ENCODE measurements at places on chromosomes 16 and 17.

- DNase-seq = no peak
These were observed 1.6 kb downstream of the ASIC2 start for GRCh38 chr17:33291248-33292200.

- DNase-seq = no peak
These were observed 319.0 kb upstream of the C16orf82 start for GRCh38 chr16:26747760-26748159.

DNA sequence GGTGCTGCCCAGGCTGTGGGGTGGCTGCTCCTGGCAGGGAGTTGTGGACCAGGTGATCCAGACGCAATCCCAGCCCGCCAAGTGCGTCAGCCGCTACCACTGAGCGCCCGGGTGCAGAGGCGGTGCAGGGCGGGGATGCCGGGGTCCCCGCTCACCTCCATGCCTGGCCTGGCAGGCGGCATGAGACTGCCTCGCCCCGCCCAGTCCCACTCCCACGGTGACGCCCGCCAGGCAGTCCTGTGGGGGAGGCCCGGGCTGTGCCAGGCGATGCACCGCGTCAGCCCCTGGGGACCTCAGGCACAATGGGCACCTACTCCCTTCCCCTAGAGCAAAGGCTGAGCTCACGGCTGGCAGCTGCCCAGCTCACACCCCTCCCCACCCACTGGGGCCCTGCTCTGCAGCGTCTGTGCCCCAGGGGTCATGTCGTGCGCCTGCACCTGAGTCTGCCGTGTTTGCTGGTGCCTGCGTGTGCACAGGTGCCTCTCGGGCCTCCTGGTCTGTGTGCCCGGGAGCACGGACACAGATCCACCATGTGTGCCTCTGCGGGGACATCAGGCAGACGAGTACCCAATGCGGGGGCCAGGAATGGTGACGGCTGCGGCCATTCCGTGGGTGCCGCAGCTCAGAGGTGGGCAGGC lies 5.3 kb downstream of the RPUSD1 start:
- DNase-seq = no peak

DNA sequence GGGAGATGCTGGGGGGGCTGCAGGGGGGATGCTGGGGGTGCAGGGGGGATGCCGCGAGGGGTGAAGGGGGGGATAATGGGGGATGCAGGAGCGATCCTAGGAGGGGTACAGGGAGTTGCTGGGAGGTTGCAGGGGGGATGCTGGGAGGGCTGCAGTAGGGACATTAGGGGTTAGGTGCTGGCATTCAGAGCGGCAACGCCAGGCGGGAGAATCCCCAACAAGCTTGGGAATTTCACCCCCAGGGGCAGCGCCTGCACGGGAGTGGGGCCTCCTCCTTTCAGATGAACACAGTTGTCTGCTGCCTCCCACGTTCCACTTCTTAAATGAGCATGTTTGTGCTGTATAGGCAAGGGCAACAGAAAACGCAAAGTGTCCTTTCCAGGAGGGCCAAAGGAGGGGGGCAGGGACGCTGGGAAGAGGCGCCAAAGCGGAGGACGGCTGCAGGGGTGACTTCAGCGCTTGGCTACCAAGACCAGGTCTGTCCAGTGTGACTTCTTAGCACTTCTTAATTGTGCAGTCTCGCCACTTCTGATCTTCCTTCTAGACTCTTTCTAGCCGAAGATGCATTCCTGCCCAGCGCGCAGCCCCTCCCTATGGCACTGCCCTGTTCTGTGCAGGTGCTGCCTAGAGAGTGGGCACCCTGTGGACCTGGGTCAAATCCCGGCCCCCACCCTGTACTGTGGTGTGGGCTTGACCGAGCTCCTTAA lies 2.0 kb upstream of the SLC6A4 start:
- no peak for DNase-seq

DNA sequence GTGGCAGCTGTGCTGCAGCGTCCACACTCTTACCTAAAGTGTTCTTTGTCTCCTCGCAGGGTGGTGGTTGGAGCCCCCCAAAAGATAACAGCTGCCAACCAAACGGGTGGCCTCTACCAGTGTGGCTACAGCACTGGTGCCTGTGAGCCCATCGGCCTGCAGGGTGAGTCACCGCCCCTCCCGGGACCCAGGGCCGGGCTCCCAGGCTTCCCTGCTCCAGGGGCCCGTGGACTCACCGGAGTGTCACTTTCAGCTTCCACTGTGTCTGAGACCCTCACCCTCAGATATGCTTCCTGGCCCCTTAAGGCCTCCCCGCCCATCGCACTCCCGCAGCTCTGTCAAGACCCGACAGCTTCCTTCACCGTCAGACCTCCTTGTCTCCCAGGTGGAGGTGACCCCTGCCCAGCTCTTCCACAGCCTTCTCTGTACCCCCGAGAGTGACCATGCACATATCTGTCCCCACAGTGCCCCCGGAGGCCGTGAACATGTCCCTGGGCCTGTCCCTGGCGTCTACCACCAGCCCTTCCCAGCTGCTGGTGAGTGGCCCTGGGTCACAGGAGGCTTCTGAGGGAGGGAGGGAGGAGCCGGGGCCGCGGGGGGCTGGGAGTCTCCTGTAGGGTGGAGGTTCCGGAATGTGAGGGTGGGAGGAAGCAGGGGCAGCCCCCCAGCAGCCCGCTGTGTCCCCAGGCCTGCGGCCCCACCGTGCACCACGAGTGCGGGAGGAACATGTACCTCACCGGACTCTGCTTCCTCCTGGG lies 1.8 kb downstream of the ITGAX start:
- no peak for DNase-seq

GRCh38 chr17:27526604-27527002 lies 70.4 kb downstream of the KSR1 start:
- no peak for DNase-seq

DNA sequence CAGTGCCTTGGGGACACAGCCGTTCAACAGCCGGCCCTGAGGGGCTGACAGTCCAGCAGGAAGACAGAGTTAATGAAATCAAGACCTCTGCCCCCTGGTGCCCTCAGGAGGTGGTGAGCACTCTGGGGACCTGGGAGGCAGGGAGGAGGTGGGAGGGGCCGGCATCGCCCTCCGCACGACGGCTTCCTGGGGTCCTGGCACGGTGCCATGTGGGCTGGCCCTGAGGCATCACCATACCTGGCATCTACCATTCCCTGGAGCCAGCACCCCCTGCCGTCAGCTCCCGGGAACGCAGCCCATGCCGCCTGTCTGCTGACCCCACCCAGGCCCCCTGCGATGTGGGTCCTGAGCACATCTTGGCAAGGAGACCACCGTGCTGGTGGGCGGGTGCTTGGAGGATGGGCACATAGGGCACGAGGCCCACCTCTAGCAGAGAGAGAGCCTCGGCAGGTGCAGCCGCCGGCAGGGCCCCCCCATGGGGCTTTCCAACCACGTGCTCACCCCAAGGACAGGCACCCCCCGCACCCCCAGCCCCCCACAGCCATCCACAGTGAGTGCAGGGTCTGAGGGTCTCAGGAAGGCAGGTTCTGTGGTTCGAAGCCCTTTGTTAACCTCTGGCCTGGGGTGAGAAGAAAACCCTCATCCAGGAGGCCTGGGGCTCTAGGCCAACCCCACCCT lies 52.5 kb downstream of the ZFPM1 start:
- peak; percentile 21 for DNase-seq

DNA sequence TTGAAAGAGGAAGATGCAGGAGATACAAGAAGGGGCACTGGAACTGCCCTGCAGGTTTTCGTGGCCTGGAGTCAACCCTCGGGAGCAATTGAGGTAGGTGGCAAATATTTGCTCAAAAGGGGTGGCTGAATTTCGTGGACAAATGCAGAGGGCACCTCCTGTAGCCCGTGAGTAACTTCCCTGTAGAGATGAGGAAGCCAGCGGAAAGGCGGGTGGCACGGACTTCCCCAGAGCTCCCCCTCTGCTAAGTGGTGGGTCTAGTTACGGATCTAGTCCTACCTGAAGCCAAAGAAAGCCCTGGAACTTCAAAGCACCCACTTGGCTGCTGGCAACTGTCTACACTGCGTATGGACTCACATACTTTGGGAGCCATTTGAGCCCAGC lies 1.0 kb upstream of the ATP2C2 start:
- no peak for DNase-seq

DNA sequence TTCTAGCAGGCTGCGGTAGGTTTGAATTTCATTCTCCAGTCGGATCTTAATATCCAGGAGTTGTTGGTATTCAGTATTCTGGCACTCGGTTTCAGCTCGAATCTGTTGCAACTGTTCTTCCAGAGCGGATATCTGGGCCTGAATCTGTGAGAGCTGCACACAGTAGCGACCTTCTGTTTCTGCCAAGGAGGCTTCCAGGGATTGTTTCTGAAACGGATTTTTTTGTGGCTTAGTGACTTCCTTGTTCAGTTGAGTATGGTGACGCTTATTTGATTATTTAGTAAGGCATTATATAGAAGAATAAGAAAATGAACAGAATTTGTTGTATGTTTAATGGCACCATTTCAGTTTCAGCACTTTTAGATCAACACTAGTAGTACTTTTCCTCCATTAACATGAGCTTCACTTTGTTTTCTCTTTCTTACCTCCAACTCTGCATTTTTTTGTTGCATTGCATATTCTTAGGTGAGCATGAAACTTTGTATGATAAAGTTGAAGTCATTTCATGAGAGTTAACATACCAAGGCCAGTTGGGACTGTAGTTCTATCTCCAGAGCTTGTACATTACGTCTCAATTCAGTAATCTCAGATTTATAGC lies 2.8 kb downstream of the KRT10 start:
- DNase-seq = no peak

GRCh38 chr16:58126451-58126961 lies 2.7 kb downstream of the CFAP20 start:
- DNase-seq = no peak

DNA sequence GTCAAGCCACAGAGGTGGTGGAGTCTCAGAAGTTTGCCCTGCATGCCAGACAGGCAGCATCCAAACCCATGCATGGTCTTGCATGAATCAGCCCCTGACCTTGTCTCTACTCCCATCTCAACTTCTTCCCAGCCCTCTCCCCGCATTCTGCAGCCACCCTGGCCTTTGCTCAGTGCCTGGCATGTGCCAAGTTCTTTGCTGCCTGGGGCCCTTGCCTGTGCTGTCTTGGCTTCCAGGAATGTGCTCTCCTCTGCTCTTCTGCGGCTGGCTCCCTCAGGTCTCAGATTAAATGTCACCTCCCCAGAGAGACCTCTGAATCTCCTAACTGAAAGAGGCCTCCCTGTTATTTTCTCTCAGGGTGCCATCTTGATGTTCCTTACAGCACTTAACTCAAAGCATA lies 17.6 kb downstream of the DRC3 start:
- DNase-seq = no peak

GRCh38 chr17:28597606-28598383 lies 1.0 kb downstream of the SPAG5 start:
- DNase-seq = no peak

GRCh38 chr16:82990155-82990554 lies 363.4 kb downstream of the CDH13 start:
- no peak for DNase-seq

GRCh38 chr16:31107465-31107867 lies 720 bp upstream of the BCKDK start:
- DNase-seq = no peak

- DNase-seq = no peak
These were observed 477.9 kb downstream of the SHISA9 start for GRCh38 chr16:13379266-13379665.

- no peak for DNase-seq
These were observed 189.4 kb upstream of the CDH8 start for GRCh38 chr16:62225675-62226074.

GRCh38 chr17:6712058-6712853 lies 913 bp downstream of the SLC13A5 start:
- no peak for DNase-seq

DNA sequence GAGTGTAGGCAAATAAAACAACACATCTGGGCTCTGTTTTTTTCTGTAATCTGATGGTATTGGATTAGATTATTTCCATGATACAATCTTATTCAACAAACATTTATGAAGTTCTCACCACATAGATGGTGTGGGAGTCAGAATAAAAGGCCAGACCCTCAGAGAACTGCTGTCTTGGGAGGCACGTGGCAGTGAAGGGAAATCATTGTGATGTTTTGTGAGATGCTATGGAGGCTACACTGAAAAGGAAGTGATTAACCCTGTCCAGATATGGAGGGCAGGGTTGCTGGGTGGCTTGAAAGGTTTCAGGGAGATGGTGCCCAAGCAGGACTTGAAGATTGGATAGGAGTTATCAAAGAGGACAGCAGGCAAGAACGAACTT lies 35.6 kb downstream of the DHRS7B start:
- no peak for DNase-seq

- DNase-seq = no peak
These were observed 11.2 kb downstream of the RGS11 start for GRCh38 chr16:264440-264951.

GRCh38 chr16:46736695-46737094 lies 11.4 kb downstream of the MYLK3 start:
- DNase-seq = no peak

GRCh38 chr17:56038131-56038530 lies 115.1 kb upstream of the ANKFN1 start:
- DNase-seq = no peak

DNA sequence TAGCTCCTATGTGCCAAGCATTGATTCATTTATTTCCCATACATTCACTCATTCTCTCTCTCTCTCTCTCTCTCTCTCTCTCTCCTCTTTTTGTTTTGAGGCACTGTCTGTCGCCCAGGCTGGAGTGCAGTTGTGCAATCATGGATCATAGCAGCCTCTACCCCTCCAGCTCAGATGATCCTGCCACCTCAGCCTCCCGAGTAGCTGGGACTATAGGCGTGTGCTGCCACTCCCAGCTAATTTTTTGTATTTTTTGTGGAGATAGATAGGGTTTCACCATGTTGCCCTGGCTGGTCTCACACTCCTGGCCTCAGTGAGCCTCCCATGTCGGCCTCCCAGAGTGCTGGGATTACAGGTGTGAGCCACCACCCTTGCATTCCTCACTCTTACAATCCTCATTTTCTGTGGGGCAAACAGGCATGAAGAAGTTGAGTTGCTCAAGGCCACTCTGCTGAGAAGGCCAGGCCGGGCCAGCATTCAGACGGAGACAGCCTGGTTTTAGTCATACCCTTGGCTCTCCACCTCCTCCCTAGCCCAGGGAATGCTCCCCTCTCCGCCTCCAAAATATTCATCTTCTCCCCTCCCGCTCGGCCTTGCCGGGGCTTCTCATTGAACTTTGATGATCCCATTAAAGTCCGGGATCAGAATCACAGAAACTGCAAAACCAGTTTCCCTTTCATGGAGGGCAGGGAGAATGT lies 765 bp upstream of the PRM2 start:
- DNase-seq = no peak

DNA sequence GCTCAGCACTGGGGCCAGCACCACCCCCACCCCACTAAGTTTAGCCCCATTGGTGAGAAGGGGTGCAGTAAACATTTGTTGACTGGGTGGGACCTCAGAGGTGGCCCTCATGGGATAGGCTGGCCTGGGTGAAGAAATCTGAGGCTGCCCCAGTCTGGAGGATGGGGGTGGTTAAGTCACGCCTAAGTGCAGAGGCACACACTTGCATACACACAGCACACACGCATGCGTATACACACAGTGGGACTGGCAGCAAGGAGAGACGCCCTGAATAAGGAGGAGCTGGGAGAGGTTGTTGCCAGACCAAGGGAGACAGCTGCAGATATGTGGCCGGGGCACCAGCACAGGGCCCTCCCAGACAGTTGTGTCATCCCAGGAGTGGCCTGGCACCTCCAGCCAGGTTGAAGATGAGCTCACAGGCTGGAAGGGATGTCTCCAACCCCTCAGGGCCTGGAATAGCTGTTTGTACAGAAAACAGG lies 3.0 kb upstream of the BCAR1 start:
- DNase-seq = no peak

GRCh38 chr17:49337884-49338283 lies 24.2 kb downstream of the ZNF652 start:
- no peak for DNase-seq
